ENCODE measurements at places on chromosomes 11 and 22. TPM values are rescaled to one million over a fixed set of nuclear protein-coding genes. Genes with fewer than 3 reads are reported as not detected.
A peak's percentile ranks its signal among the peaks of the same experiment; 100 is the strongest.

DNA sequence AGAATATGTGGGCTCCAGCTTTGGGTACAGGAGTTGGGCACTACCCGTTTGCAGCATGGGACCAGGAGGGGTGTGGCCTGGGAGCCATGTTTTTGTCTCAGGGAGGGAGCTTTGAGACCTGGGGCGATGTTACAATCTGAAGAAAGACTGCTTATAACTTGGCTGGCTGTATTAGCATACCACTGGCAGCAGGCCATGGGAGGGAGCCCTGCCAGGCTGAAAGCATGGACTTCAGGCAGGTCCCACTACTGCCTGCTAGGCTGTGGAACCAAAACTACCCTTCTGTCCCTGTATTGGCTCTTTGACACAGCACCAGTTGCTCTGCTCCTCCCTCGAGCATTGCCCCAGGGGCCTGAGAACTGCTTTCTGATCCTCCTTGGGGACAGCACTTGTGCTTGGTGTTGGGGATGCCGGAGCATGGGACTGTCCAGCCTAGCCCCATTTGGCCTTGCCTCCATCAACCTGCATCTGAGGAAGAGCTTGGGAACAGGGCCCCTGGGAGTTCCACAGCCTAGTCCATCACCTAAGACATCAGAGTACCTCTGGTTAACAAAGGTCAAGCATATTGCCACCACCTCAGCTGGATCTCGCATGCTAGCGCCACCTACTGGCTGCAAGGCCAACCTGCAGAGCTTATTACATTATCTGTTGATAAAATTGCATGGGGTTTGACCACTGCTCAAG lies 217.4 kb downstream of the SBF2 start:
- DNase-seq: peak; percentile 58

GRCh38 chr11:44036811-44037657 lies 10.7 kb upstream of the ACCSL start:
- peak; percentile 80 for DNase-seq

GRCh38 chr22:30457981-30458380 lies 13.8 kb downstream of the SEC14L3 start:
- DNase-seq: no peak

- DNase-seq: no peak
These were observed 18.5 kb downstream of the NF2 start for GRCh38 chr22:29621761-29622526.

GRCh38 chr11:116509551-116509950 lies 263.2 kb downstream of the BUD13 start:
- no peak for DNase-seq

GRCh38 chr11:107157809-107158187 lies 139.5 kb upstream of the GUCY1A2 start:
- no peak for DNase-seq

GRCh38 chr11:68113986-68114385 lies 7.2 kb downstream of the CHKA start:
- DNase-seq: no peak

SART1 gene
- total RNA-seq: 35.7 TPM

GRK3 gene
- 5.9 TPM for total RNA-seq

JAM3 gene
- total RNA-seq: 43.3 TPM

NTM gene
- total RNA-seq: 1.2 TPM

All from heart right ventricle (tissue), 16 donors.